ENCODE measurements at places on chromosomes 12 and 14. TPM values are rescaled to one million over a fixed set of nuclear protein-coding genes. Genes with fewer than 3 reads are reported as not detected.
A peak's percentile ranks its signal among the peaks of the same experiment; 100 is the strongest.

DNA sequence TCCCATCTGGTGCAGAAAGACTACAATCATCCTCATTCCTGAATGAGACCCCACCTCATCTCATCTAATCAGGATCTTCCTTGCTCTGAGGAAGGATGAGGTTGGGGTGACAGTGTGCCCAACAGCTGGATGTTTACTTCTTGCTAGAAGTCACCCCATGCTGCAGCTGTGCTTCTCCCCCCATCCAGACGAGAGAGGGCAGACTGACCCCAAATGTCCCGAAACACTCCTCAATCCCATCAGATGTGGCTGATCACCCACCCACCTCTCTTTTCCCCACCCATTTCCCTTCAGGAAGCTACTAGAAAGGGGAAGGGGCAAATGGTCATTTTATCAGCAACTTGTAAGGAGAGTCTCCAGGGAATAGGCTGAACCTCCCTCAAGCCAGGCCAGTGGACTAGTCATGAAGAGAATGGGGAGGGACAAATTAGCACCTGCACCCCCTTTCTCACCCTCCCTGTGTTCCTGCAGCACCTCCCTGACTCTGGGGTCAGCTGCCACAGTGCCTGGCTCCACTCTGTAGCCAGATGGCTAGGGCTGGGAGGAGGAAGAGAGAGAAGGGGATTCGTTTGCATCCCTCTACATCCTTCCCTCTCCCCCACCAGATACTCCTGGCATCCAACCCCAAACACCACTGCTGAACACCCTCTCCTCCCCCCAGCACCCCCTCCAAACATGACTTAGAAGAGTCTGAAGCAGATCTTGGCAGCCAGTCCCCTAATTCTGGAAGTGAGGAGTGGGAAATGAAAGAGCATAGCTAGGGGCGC is 2.8 kb upstream of the BAZ2A start:
- no peak overlapping the region for H3K4me3 ChIP-seq
- no peaks in the 10 kb centered on the region for H3K27me3 ChIP-seq
- H3K27ac ChIP-seq, result no peak overlapping the region
- peaks cover 8% of the 10 kb centered on the region for H3K36me3 ChIP-seq

DNA sequence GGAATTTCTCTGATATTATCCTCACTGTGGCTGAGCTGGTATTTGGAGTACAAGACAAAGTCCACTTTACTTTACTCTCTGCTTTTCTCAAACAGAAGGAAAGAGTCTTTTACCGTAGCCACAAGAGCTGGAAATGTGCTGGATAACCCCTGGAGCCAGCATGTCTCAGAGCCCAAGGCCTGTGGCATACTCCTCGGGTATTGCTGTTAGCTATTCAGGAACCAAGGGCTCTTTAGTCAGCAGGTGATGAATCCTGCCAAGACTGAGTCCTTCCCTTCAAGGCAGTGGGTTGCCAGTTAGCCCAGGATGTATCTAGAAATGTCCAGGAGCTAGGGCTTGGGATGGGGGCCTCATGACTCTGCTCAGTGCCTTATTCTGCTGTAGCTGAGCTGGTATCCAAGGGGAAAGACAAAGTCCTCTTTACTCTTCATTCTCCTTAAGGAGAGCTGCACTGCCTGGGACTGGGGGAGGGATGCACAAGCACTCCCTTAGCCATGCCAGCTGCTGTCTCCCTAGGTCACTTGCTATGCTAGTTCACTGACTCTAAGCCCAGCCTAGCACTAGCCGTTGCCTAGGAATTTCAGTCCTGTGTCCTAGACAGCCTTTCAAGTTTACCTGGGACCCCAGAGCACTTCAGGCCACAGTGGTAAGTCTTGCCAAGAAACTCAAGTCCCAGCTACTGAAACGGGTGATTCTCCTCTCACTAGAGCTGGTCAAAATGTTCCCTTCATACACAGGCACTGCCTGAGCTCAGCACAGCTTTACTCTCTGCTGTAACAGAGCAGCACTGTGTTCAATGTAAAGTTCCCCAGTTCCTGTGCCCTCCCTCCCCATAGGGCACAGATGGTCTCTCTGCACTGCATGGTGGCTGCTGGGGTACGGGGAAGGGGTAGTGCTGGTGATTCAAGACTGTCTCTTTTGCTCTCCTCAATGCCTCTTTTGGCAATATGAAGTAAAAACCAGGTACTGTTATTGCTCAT is 136.4 kb downstream of the SLC35F4 start:
- no peaks in the 10 kb centered on the region for H3K36me3 ChIP-seq
- no peak for DNase-seq
- no peaks in the 10 kb centered on the region for H3K27me3 ChIP-seq
- H3K27ac ChIP-seq, result no peak overlapping the region
- H3K4me1 ChIP-seq, result no peaks in the 10 kb centered on the region

- DNase-seq, result peak; percentile 86
- peaks cover 46% of the 10 kb centered on the region for H3K4me1 ChIP-seq
- peak overlapping the region; percentile 70 for H3K27ac ChIP-seq
- H3K36me3 ChIP-seq, result no peaks in the 10 kb centered on the region
- no peak overlapping the region for H3K4me3 ChIP-seq
These were observed 8.4 kb upstream of the INF2 start for GRCh38 chr14:104680806-104681688.

Gene ZC2HC1C
- 5.3 TPM for total RNA-seq

DNA sequence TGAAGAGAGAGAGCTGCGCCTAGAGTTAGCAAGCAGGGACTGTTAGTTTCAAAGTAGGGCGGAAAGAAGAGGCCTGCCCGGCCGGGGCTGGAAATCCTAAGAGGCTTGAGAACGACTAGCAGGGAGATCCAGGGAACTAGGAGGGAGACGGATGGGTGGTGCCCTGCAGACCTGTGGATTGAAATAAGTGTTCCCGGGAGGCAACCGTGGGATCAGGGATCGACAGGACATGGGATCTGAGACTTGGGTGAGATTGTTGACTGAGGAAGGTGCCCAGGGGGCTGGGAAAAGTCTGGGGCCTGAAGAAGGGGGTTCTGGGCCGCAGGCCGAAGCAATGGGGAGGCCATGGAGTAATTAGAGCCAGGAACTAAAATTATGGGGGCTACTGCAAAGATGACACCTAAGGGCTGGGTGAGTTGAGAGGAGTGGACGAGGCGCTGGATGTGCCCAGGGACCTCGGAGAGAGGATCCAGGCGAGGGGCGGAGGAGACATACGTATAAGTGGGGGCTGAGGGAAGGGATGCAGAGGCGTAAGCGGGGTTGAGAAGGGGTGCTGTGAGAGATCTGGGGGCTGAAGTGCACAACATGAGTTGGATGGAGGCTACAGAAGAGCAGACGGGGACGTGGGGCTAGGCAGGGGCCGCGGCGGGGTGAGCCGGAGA is 635 bp downstream of the LTA4H start:
- peaks cover 15% of the 10 kb centered on the region for H3K4me1 ChIP-seq
- H3K27ac ChIP-seq, result peak overlapping the region; percentile 87
- H3K4me3 ChIP-seq, result peak overlapping the region; percentile 92
- H3K36me3 ChIP-seq, result no peaks in the 10 kb centered on the region
- peak; percentile 45 for DNase-seq
- no peaks in the 10 kb centered on the region for H3K27me3 ChIP-seq

DNA sequence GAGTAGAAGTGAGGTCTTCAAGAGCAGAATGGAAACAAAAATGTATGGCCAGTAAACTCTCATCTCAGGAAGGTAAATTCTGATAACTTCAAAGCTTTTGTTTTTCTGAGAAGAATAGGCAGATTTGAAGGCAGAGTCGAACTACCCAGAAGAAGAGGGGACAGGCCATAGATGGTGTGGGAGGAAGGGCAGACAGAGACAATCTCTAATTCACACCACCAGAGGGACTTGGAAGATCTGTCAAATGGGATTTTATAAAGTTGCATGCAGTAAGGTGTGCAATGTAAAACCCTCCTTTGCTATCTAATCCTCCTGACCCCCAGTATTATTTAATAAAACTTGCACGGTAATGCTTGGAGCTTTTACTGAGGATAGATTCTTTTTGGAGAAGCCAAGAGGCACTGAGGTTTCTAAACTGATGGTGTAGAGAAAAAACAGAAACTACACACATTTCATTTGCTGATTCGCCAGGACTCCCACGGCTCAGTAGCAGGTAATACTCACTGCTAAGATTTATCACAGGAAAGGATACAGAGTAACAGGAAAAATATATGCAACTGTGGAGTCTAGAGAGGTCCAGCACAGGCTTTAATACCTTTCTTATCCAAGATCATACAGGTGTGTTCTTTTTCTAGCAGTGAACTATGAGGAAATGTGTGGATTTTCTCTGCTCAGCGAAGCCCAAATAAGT is 18.3 kb downstream of the SLC38A2 start:
- H3K27ac ChIP-seq, result no peak overlapping the region
- DNase-seq, result no peak
- H3K36me3 ChIP-seq, result peaks cover 8% of the 10 kb centered on the region
- H3K27me3 ChIP-seq, result no peaks in the 10 kb centered on the region
- H3K4me1 ChIP-seq, result no peaks in the 10 kb centered on the region

GRCh38 chr12:54419088-54419887 is at the start of gene ITGA5:
ITGA5 (minus strand) TSS chr12:54419266; CDS start chr12:54419198, 68 bp downstream.
- H3K4me3 ChIP-seq, result peak within 1 kb of the TSS; percentile 97
- peak; percentile 85 for DNase-seq
- H3K36me3 ChIP-seq, result no peaks in the 10 kb centered on the region
- no peaks in the 10 kb centered on the region for H3K27me3 ChIP-seq
- peaks cover 62% of the 10 kb centered on the region for H3K4me1 ChIP-seq

Gene LRRC10
- total RNA-seq, result not detected

DNA sequence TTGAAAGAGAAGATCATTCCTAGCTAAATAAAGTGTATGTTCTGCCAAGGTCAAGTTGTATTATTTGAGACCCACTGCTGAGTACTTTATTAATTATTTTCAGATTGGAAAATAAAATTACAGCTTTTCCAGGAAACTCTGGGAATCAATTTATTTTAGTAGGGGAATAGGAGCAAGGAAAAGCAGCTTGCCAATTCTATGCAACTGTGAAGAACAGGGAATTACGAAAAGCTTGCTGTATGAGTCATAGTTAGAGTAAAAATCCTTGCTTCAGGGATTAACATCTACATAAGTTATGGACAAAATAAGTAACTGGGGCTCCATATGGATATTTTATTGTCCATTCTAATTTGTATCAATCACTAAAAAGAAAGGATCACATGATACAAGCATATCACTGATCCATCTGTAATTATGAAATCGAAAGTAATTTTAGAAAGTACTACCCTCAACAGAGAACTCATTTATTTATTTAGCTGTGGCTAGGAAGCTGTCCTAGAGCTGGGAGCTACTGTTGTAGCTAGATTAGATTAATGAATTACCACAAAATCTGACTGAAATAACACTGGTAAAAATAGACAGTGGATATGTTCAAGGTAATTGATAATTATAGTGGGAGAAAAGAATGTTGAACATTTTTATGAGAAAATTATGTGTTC is 303.5 kb upstream of the NPAS3 start:
- H3K36me3 ChIP-seq, result no peaks in the 10 kb centered on the region
- H3K4me3 ChIP-seq, result peak overlapping the region; percentile 40
- H3K27me3 ChIP-seq, result no peaks in the 10 kb centered on the region
- DNase-seq, result no peak

GRCh38 chr14:51228391-51228790 is 11.7 kb upstream of the TMX1 start:
- DNase-seq, result no peak
- H3K36me3 ChIP-seq, result no peaks in the 10 kb centered on the region
- no peaks in the 10 kb centered on the region for H3K4me1 ChIP-seq
- H3K27ac ChIP-seq, result no peak overlapping the region
- H3K4me3 ChIP-seq, result no peak overlapping the region
- H3K27me3 ChIP-seq, result no peaks in the 10 kb centered on the region

GRCh38 chr12:124044809-124045321 is 71.8 kb downstream of the ZNF664 start:
- no peak overlapping the region for H3K27ac ChIP-seq
- H3K27me3 ChIP-seq, result no peaks in the 10 kb centered on the region
- peaks cover 18% of the 10 kb centered on the region for H3K4me1 ChIP-seq
- no peak overlapping the region for H3K4me3 ChIP-seq

DNA sequence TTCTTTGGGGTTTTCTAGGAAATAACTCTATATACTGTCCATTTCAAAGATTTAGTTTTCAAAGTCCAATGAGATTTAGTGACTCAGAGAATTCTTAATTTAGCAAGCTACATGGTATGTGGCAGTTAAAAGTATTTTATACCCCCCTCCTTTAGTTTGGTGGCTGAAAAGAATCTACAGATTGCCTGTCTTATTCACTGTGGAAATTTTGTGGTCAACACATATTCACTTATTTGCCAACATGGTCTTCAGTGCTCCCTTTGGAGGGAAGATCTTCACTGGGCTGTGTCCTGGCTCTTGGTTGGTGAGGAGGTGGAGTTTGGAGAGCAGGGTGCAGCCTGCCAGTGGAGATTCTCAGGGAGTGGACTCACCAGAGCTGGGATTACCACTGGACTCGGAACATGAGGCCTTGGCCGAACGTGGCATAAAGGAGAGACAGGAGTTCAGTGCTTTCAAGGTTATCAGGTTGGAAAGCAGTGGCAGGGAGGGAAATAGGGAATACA is 39.8 kb downstream of the SAMD4A start:
- no peaks in the 10 kb centered on the region for H3K27me3 ChIP-seq
- peak; percentile 63 for DNase-seq
- no peak overlapping the region for H3K4me3 ChIP-seq
- no peaks in the 10 kb centered on the region for H3K4me1 ChIP-seq
- peak overlapping the region; percentile 19 for H3K27ac ChIP-seq

GRCh38 chr14:91108941-91109611 is 4.8 kb upstream of the DGLUCY start:
- H3K27ac ChIP-seq, result no peak overlapping the region
- no peaks in the 10 kb centered on the region for H3K36me3 ChIP-seq
- H3K4me1 ChIP-seq, result peaks cover 4% of the 10 kb centered on the region
- peak; percentile 24 for DNase-seq
- H3K27me3 ChIP-seq, result no peaks in the 10 kb centered on the region

GRCh38 chr14:99802301-99803105 is 9.3 kb downstream of the EML1 start:
- H3K4me1 ChIP-seq, result no peaks in the 10 kb centered on the region
- no peaks in the 10 kb centered on the region for H3K36me3 ChIP-seq
- H3K27me3 ChIP-seq, result no peaks in the 10 kb centered on the region
- H3K4me3 ChIP-seq, result no peak overlapping the region
- DNase-seq, result no peak
- H3K27ac ChIP-seq, result no peak overlapping the region

Gene RTL1
- total RNA-seq, result 0.11 TPM

- peaks cover 21% of the 10 kb centered on the region for H3K27me3 ChIP-seq
- peaks cover 60% of the 10 kb centered on the region for H3K4me1 ChIP-seq
- H3K27ac ChIP-seq, result no peak overlapping the region
- no peak overlapping the region for H3K4me3 ChIP-seq
- DNase-seq, result no peak
- no peaks in the 10 kb centered on the region for H3K36me3 ChIP-seq
These were observed 3.6 kb upstream of the DNAJC22 start for GRCh38 chr12:49342914-49343731.

GRCh38 chr12:48985475-48985897 is 7.4 kb downstream of the WNT1 start:
- no peak overlapping the region for H3K27ac ChIP-seq
- DNase-seq, result no peak
- H3K36me3 ChIP-seq, result no peaks in the 10 kb centered on the region
- no peak overlapping the region for H3K4me3 ChIP-seq

Gene TPPP2
- total RNA-seq, result not detected

- no peak for DNase-seq
- no peaks in the 10 kb centered on the region for H3K27me3 ChIP-seq
- no peak overlapping the region for H3K27ac ChIP-seq
- H3K4me3 ChIP-seq, result no peak overlapping the region
These were observed 11.8 kb downstream of the OTUB2 start for GRCh38 chr14:94037954-94038353.

Gene TUBA1C
- total RNA-seq, result 123 TPM

Gene DBX2
- not detected for total RNA-seq

- no peaks in the 10 kb centered on the region for H3K36me3 ChIP-seq
- H3K27me3 ChIP-seq, result no peaks in the 10 kb centered on the region
- no peak for DNase-seq
- no peak overlapping the region for H3K4me3 ChIP-seq
- no peak overlapping the region for H3K27ac ChIP-seq
These were observed 164.9 kb downstream of the TTC7B start for GRCh38 chr14:90651271-90651804.

GRCh38 chr12:67909681-67910080 is 79.6 kb upstream of the IFNG-AS1 start:
- no peak overlapping the region for H3K4me3 ChIP-seq
- no peak for DNase-seq
- no peak overlapping the region for H3K27ac ChIP-seq
- H3K36me3 ChIP-seq, result no peaks in the 10 kb centered on the region
